ENCODE measurements at places on chromosomes 7 and 10.
A peak's percentile ranks its signal among the peaks of the same experiment; 100 is the strongest.

GRCh38 chr7:102072636-102073209 lies 213.9 kb upstream of the SH2B2 start:
- DNase-seq = no peak

DNA sequence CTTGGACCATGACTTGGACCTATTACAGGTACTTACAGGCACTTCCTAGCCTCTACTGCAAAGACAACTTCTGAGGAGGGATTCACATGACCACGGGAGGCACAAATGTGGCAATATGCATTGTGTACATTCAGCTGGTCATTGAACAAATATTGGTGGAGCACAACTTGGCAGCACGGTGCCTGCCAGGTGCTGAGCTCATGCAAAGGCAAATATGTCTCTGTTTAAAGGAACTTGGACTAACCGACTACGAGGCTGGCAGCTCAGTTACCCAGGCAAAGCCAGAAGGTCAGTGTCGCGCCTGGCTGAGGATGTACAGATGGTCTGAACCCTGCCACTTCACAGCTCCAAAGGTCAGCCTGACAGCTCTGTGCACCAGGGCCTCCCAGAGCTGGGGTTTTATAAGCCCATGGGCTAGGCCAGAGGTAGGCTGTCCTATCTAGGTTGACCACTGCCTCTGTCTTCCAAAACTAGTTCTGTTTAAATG lies 6.1 kb downstream of the DENND11 start:
- DNase-seq = no peak

DNA sequence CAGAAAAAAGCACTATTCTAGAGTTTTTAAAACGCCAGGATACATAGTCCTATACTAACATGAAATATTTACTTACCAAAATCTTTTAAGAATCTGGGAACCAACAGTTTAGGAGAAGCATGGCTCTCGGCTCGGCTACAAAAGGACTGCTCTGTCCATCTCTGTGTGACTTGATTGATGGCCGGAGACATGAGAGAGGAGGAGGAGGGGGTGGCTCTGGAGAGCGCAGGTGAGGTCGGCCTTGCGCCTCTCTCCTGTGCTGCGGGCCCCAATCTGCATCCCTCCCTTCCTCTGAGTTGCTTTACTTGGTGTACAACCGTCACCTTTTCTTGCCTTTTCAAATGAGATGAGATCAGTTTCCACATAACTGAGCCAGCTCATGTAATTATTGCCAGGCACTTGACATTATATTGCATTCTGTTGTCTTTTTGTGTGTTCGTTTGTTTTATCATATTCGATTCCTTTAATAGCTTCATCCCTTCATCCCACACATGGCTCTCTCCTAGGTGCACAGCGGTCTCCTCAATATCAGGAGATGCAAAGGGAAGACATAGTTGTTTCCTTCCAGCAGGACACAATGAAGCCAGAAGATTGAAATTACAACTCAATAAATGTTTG lies 87.8 kb upstream of the KLF6 start:
- no peak for DNase-seq

- DNase-seq = peak; percentile 66
These were observed 63.1 kb downstream of the CARD11 start for GRCh38 chr7:2980401-2981102.

DNA sequence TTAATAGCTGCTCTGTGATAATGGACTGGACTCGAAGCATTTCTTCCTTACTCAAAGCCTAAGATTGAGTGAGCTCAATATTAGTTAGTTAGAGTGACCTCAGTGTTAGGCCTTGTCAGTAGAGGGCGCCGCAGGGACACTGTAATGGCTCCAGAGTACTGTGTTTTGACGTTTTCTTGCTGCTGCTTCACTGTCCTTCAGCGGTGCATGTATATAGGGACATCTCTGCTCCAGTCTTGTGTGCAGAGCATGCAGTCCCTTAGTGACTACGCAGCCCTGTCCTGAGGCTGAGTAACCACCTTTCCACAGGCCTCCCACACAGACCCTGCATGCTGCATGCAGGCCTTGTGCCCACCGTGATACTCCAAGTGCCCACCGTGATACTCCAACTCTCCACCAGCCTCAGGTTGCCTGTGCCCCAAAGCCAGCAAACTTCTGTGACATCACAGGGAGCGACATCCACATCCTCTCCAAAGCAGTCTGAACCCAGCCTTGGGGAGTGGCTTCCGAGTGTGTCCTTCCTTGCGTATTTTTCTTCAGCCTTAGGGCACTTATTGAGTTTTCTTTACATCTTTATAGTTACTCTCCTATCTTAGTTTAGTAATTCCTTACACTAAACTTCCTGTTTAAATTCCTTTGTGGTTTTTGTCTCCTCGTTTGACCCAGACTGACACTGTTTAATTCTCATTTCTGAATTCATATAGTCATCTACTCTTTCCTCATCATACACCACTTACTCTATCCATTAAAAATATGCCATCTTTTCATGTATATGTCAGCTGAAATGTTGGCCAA lies 118.2 kb downstream of the JAZF1 start:
- peak; percentile 81 for DNase-seq

DNA sequence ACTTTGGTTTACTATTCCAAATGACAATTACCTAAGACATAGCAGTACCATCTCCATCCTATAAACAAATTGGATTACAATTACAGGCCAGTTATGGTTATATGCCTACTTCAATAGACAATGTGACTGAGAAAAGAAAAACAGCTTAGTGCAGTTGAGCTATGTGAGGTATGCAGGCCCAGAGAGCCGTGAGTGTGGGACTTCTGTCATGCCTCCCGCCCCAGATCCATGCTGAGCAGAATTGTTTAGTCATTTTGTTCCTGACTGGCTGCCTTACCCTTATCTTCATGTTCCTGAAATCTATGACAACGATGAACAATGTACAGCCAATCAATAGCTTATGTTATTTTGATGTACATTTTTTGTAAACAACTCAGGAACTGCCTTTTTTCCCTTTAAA lies 21.7 kb downstream of the LARP4B start:
- no peak for DNase-seq

GRCh38 chr7:70735313-70735712 lies 396.6 kb upstream of the GALNT17 start:
- no peak for DNase-seq

GRCh38 chr7:114825423-114825951 lies 96.4 kb upstream of the MDFIC start:
- DNase-seq = peak; percentile 71

GRCh38 chr10:131838966-131839742 lies 61.7 kb upstream of the PPP2R2D start:
- DNase-seq = no peak

DNA sequence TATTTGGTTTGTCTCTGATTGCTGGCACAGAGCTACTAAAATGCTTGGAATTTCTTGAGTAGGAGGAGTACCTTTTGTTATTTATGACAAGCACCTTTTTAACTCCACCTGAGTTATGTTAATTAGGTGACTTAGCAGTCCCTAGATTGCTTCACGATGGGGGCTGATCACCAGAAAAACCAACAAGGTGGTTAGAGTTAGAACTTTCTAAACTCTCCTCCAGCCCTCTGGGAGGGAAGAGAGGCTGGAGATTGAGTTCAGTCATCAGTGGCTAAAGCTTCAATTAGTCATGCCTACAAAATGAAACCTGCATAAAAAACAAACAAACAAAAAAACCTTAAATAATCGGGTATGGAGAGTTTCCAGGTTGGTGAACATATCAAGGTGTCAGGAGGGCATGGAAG lies 23.6 kb upstream of the ING3 start:
- DNase-seq = no peak

GRCh38 chr7:24894429-24895221 lies 85.4 kb downstream of the OSBPL3 start:
- no peak for DNase-seq

DNA sequence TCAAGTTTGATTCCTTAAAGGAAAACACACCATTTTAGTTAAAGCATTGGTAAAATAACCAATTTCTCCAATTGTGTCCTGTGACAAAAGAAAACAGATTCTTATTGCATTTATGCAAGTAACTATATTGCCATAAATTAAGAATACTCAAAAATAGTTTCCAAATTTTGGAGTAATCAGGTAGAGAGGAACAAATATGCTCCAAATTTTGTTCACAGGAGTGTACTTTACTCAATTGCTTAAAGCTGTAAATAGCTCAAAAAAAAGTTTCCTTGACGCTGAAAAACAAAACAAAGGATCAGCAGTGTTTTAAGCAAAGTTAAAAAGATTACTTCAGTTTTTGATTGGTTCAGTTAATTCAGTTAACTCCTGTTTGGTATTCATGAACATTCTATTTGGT lies 52.2 kb upstream of the INHBA start:
- DNase-seq = no peak

DNA sequence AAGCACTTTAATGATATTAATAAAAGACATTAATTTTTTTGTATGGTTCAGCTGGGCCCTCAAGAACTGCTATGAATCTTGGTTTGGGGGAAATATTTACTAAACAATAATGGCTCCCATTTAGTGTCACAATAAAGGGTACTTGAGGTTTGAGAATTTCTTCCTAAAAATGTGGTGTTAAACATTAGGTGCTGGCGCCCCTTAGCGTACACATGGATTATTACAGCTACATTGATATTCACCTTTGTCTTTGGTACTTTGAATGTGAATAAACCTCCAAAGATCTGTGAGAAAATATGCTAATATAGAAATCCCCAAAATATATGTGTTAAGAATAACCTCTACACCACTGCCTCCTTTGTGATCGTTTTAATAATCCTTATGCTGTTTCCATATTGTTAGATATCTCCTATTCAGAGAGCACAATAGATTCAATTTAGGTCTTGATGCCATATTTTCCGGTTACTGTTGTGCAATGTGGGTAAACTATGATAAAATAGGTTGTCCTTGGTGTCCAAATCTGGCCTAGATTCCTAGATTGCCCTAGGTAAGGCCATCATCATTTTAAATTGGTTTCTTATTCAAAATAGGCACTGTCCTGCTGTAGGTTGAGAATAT lies 161.8 kb upstream of the CACNA2D1 start:
- peak; percentile 40 for DNase-seq

DNA sequence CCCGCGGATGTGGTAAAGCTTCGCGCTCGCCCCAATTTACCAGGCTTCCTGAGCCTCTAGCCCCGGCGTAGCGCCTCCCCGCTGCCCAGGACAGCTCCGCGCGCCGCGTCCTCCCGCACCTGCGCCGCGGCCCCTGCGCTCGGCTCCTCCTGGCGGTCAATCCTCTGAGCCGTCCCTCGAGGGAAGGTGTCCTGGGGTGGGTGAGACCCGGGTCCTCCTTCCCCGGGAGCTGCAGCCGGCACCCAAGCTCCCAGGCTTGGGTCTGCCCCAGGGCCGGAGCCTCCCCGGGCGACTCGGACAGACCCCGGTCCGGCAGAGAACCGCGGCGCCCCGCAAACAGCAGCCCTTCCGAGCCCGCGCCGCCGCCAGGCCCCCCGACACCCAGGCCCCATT lies 512 bp downstream of the OSBPL3 start:
- DNase-seq = peak; percentile 88

- DNase-seq = no peak
These were observed 13.1 kb upstream of the CAMK2G start for GRCh38 chr10:73887294-73888039.

- DNase-seq = no peak
These were observed 50.0 kb upstream of the FAM20C start for GRCh38 chr7:142248-142941.

DNA sequence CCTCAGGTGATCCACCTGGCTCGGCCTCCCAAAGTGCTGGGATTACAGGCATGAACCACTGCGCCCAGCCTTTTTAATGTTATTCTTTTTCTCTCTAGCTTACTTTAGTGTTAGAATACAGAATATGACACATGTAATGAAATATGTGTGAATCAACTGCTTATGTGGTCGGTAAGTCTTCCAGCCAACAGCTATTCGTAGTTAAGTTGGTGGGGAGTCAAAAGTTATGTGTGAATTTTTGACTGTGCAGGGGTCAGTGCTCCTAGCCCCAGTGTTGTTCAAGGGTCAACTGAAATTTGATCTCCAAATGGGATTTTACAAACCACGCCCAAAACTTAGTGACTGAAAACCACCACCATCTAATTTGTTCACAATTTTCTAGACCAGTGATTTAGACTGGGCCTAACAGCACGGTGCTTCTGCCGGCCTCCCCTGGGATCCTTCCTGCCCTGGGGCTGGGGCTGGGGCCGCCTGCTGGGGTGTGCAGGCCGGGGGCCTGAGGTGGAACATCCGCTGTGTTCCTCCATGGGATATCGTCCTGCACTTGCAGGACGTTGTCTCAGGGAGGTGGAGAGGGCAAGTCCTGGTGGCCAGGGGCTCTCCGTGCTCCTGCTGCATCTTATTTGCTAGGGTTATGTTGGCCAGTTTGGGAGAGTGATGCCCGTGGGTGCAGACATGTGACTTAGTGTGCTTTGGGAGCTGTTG lies 24.5 kb upstream of the GRB10 start:
- no peak for DNase-seq

DNA sequence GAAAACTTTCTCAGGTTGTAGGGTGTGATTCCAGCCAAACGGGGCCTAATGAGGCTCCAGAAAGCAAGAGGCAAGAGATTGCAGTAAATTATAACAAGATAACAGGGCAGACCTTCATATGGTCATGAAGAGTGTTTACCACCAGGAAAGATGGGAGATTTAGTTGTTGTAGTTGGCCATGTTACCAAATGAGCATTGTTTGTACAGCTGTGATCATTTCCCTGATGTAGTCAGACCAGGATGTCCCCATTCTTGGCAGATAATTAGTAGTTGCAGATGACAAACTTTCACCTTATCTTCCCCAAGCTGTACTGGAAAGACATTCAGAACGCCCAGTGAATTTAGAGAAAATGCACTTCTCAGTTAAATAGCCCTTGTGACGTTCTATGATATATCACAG lies 630.8 kb downstream of the ANKRD7 start:
- no peak for DNase-seq

GRCh38 chr7:138982204-138982623 lies 1.0 kb upstream of the KIAA1549 start:
- peak; percentile 14 for DNase-seq

GRCh38 chr7:24963218-24963617 lies 16.8 kb downstream of the OSBPL3 start:
- peak; percentile 62 for DNase-seq

DNA sequence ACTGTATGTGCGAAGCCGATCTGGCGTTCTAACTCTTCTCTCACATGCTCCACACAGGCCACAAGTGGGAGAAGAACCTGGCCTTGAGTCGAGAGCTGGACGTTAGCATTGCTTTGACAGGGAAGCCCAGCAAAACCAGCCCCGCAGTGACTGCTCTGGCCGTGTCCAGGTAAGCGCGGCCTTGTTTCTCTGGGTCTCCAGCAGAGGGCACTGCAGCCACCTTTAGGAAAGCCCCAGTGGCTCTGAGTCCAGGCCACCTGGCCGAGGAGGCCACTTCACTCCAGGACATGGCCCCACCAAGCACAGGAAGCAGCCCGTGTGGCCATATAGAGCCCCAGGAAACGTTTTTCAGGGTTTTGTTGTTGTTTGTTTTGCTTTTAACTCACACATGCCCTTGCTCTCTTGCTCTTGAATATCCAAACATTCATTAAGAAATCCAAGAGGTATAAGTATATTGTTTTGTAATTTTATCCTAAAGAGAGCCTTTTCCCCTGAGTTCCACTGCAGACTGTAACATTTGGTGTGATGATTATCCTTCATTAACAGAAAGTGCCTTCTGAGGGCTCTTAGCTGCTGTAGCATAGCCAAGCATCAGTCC lies 41.8 kb upstream of the LRRC18 start:
- peak; percentile 50 for DNase-seq

GRCh38 chr7:42024537-42024936 lies 212.5 kb downstream of the GLI3 start:
- no peak for DNase-seq

- DNase-seq = peak; percentile 29
These were observed 1.1 kb upstream of the ITGB8 start for GRCh38 chr7:20329389-20330238.

- DNase-seq = no peak
These were observed 7.9 kb downstream of the GPR146 start for GRCh38 chr7:1052031-1052818.

All from activated CD8-positive, alpha-beta T cell treated with anti-CD3 and anti-CD28 coated beads for 36 hours (primary cell).